GM23248 (cell line): ENCODE measurements at places on chromosomes 5 and 9. TPM values are rescaled to one million over a fixed set of nuclear protein-coding genes. Genes with fewer than 3 reads are reported as not detected.

ZNF454 gene
- total RNA-seq = 0.97 and 1.9 TPM in 2 replicates

- H3K27ac ChIP-seq = no peak overlapping the region
- no peak overlapping the region for H3K4me3 ChIP-seq
- H3K4me1 ChIP-seq = peaks cover 10% of the 10 kb centered on the region
- DNase-seq = no peak
- peaks cover 14% of the 10 kb centered on the region; the same call in 1 of the 2 replicates for H3K36me3 ChIP-seq
These were observed 45.3 kb upstream of the NCS1 start for GRCh38 chr9:130126721-130127433.

GRCh38 chr9:74066605-74067004, 430.5 kb upstream of the RORB start:
- DNase-seq = no peak
- no peak overlapping the region for H3K27ac ChIP-seq
- H3K36me3 ChIP-seq = no peaks in the 10 kb centered on the region

ANKRD18B gene
- 0.11 TPM in 1 of 2 replicates, not detected in the other for total RNA-seq

GPR150 gene
- total RNA-seq = 1.1 TPM in 1 of 2 replicates, not detected in the other

BASP1 gene
- 121 and 124 TPM in 2 replicates for total RNA-seq

TAF11L5 gene
- not detected in 2 replicates for total RNA-seq

TXNDC8 gene
- total RNA-seq = not detected in 2 replicates

GRCh38 chr5:118095115-118095514, 893.2 kb downstream of the DTWD2 start:
- H3K27me3 ChIP-seq = no peaks in the 10 kb centered on the region
- H3K27ac ChIP-seq = no peak overlapping the region
- no peaks in the 10 kb centered on the region for H3K4me1 ChIP-seq

DNA sequence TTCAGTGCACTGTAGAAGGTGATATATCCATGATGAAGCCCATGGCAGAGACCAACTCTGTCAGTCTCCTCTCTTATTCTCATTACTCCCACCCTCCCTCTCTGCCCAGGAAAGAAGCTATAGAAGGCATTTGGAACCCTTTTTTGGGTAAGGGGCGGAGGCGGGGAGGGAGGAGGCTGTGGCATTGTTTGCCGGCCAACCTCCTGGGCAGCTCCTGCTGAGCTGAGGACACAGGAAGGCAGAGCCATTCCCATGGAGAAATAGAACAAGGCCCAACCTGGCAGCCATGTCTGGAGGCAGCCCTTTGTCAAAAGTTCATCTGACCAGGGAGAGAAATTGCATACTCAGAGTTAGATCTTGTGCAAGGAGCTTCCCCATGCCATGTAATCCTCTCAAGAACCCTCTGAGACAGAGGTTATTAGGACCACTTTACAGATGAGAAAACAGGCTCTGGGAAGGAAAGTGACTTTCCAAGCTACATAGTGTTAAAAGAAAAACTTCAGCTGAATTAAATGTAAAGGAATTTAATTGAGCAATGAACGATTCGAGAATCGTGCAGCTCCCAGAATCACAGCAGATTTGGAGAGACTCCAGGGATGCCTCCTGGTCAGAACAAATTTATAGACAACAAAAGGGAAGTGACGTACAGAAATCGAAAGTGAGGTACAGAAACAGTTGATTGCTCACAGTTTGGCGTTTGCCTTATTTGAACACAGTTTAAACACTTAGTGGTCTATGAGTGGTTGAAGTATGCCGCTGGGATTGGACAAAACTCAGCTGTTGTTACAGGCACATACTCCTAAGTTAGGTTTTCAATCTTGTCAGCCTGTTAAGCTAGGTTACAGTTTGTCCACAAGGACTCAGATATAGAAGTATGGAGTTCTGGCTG, 158.6 kb downstream of the MELK start:
- no peaks in the 10 kb centered on the region for H3K4me1 ChIP-seq
- H3K27me3 ChIP-seq = peaks cover 14% of the 10 kb centered on the region
- H3K4me3 ChIP-seq = no peak overlapping the region

GKAP1 gene
- not detected in 2 replicates for total RNA-seq

AP3S1 gene
- 430 and 550 TPM in 2 replicates for total RNA-seq

GRCh38 chr5:40497573-40497972, 182.1 kb upstream of the PTGER4 start:
- DNase-seq = peak; percentile 9
- no peak overlapping the region for H3K4me3 ChIP-seq
- H3K27ac ChIP-seq = no peak overlapping the region
- no peaks in the 10 kb centered on the region for H3K27me3 ChIP-seq

- DNase-seq = peak; percentile 4
- H3K27me3 ChIP-seq = no peaks in the 10 kb centered on the region
- no peaks in the 10 kb centered on the region for H3K4me1 ChIP-seq
- H3K4me3 ChIP-seq = no peak overlapping the region
- no peaks in the 10 kb centered on the region for H3K36me3 ChIP-seq
- no peak overlapping the region for H3K27ac ChIP-seq
These were observed 124.4 kb downstream of the PLK2 start for GRCh38 chr5:58335518-58335917.

DNA sequence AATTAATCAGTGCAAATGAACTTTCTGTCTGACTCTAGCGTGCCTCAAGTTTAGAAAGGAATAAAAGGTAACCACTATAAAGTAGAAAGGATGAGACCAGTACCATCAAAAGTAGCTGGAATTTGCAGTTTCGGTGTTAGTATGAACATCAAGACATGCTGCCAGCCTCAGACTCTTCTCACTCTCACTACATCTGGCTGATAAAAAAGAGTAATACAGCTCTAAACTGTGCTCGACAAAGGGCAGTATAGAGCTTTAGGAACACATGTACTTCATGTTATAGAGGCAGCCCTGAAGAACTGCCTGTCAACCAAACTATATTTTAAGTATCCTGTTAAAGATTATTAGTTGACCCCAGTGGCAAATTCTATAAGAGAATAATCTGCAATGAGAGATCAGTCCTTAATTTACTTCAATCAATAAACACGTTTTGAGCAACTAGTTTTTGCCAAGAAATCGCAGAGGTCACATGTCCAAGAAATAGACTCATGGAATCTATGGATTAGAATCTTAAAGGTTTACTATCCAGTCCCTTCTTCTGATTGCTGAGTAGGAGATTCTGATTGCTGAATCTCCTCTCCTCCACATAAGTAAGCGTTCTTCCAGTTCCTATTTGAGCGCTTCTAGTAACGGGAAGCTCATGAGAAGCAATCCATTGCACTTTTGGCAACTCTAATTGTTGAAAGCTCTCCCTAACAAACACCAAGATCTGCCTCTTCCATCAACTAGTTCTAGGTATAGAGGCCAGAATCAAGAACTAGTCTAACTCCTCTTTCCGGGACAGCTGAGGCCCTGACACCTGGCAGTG, 941 bp downstream of the XPA start:
- peaks cover 21% of the 10 kb centered on the region for H3K4me1 ChIP-seq
- no peaks in the 10 kb centered on the region for H3K27me3 ChIP-seq
- H3K4me3 ChIP-seq = peak overlapping the region; percentile 89
- peaks cover 7% of the 10 kb centered on the region for H3K36me3 ChIP-seq

GRCh38 chr5:176508603-176509002, 28.6 kb downstream of the RNF44 start:
- H3K4me1 ChIP-seq = no peaks in the 10 kb centered on the region
- no peak overlapping the region for H3K27ac ChIP-seq
- peak; percentile 8 for DNase-seq
- H3K27me3 ChIP-seq = no peaks in the 10 kb centered on the region
- peaks cover 29% of the 10 kb centered on the region for H3K36me3 ChIP-seq
- H3K4me3 ChIP-seq = no peak overlapping the region

DNA sequence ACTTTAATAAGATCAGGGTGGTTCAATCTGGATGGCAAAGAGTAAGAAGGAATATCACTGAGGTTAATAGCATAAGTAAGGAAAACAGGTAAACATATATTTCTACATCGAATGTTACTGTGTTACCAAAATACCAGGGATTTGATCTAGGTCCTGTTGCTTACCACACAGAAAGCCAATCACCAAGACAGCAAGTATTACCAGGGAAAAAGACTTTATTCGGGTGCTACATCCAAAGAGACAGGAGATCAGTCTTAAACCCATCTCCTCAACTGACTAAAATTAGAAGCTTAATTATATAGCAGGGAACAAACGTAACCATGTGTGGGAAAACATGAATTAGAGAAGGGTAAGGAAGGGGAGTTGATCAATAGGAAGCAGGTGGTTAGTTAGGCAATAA, 500.1 kb downstream of the EFNA5 start:
- H3K36me3 ChIP-seq = no peaks in the 10 kb centered on the region
- no peaks in the 10 kb centered on the region for H3K4me1 ChIP-seq
- no peak for DNase-seq
- no peak overlapping the region for H3K27ac ChIP-seq
- no peaks in the 10 kb centered on the region for H3K27me3 ChIP-seq

GRCh38 chr9:124767821-124768220, 3.3 kb downstream of the NR6A1 start:
- H3K4me3 ChIP-seq = no peak overlapping the region
- no peak for DNase-seq
- H3K36me3 ChIP-seq = no peaks in the 10 kb centered on the region
- H3K4me1 ChIP-seq = no peaks in the 10 kb centered on the region

- H3K27ac ChIP-seq = no peak overlapping the region
- H3K4me3 ChIP-seq = no peak overlapping the region
- H3K4me1 ChIP-seq = no peaks in the 10 kb centered on the region
- no peaks in the 10 kb centered on the region for H3K36me3 ChIP-seq
- no peak for DNase-seq
These were observed 514.8 kb upstream of the CTNND2 start for GRCh38 chr5:12419075-12419474.

FOXD4 gene
- total RNA-seq = 0.63 TPM in 1 of 2 replicates, not detected in the other

FGF10 gene
- total RNA-seq = not detected in 2 replicates

- peak; percentile 94 for DNase-seq
- no peaks in the 10 kb centered on the region for H3K36me3 ChIP-seq
- H3K27me3 ChIP-seq = no peaks in the 10 kb centered on the region
- no peak overlapping the region for H3K4me3 ChIP-seq
These were observed 23.8 kb downstream of the RETREG1 start for GRCh38 chr5:16593013-16593412.

LCN15 gene
- total RNA-seq = not detected in 2 replicates

GRM6 gene
- total RNA-seq = not detected in 2 replicates

PCDHA9 gene
- not detected in 2 replicates for total RNA-seq

- H3K27ac ChIP-seq = no peak overlapping the region
- no peaks in the 10 kb centered on the region for H3K4me1 ChIP-seq
- DNase-seq = no peak
- H3K36me3 ChIP-seq = no peaks in the 10 kb centered on the region
- H3K27me3 ChIP-seq = no peaks in the 10 kb centered on the region
These were observed 358.2 kb downstream of the HTR1A start for GRCh38 chr5:63603996-63604395.

BNC2 gene
- 18.5 and 18.6 TPM in 2 replicates for total RNA-seq

DNA sequence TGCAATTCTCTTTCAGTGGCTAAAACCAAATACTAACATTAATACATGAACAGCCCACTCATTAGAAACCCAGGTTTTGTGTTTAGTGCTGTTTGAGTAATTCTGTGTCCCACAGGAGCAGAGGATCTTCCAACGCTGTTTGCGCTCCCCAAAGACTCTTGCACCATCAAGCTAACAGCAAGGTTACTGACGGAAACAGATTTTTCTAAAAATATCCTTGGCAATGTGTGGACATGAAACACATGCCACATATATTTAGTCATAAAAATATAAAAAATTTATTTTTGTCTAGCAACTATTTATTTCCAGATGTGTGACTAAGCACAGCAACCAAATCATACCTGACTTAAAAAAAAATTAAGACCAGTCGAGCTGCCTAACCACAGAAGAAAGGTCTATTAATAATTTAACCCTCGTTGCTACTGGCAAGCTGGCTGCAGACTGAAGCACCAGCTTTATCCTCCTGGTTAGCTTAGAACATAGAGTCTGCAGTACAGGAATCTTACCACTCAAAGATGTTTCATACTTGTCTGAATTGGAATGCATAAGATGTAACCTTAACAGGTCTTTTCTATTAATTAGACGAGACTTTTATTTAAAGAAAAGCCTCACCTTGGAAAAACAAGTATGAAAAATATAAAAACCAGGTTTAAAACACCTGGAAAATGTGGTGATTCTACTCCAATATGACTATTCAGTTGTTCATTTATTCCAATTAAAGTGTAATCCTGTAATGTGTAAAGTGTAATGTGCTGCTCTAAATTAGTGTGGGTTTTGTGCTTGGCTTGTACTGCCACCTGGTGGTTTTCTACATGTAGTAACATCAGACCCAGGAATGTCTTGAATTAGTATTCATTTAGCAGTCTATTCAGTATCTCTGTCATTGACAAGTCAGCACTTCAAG, 272.5 kb downstream of the EPB41L4A start:
- H3K36me3 ChIP-seq = no peaks in the 10 kb centered on the region
- peaks cover 26% of the 10 kb centered on the region for H3K4me1 ChIP-seq
- no peaks in the 10 kb centered on the region for H3K27me3 ChIP-seq
- DNase-seq = peak; percentile 95

DNA sequence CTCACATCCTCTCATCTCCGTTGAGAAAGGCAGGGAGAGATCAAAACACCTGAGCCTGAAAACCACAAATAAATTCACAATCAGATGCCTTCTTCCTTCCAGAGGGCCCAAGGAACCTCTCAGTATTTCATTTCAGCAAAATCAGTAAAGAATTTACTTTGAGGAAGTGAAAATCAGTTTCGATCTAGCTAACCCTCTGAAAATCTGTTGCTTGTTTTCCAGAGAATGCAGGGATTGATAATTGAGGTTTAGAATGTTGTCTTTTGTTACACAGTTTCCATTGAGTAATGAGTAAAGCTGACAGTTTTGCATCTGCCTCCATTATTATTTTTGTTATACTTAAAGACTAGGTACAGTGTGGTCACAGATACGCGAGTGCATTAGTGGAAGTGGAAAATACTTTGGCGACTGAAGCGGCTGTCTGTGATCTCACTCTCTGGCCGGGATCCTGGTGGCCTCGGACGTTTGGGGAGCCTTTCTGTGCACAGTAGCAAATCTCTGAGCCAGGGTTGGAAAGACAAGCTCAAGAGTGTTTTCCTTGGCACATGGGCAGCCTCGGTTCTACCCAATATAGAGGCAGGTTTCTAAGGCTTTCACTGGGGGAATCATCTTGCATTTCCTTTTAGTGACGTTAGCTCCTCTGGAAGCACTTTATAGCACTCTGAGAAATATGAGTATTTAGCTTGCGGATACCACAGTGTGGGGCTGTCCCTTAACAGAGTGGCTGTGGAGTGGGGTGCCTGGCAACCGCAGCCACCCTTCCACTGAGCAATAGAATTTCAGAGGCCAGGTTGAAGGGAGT, 32.2 kb upstream of the ANGPTL2 start:
- DNase-seq = peak; percentile 79
- H3K4me3 ChIP-seq = peak overlapping the region; percentile 47
- H3K4me1 ChIP-seq = peaks cover 22% of the 10 kb centered on the region
- H3K27ac ChIP-seq = peak overlapping the region; percentile 51

MRPS30 gene
- 47.2 and 53.7 TPM in 2 replicates for total RNA-seq

YTHDC2 gene
- total RNA-seq = 10.3 and 21.5 TPM in 2 replicates

GRCh38 chr9:114031948-114032840, 45.9 kb downstream of the AMBP start:
- no peak overlapping the region for H3K27ac ChIP-seq
- H3K27me3 ChIP-seq = no peaks in the 10 kb centered on the region
